ENCODE measurements at places on chromosomes 3 and 15.

GRCh38 chr3:17850448-17850847 lies 108.0 kb upstream of the TBC1D5 start:
- no peak for DNase-seq

DNA sequence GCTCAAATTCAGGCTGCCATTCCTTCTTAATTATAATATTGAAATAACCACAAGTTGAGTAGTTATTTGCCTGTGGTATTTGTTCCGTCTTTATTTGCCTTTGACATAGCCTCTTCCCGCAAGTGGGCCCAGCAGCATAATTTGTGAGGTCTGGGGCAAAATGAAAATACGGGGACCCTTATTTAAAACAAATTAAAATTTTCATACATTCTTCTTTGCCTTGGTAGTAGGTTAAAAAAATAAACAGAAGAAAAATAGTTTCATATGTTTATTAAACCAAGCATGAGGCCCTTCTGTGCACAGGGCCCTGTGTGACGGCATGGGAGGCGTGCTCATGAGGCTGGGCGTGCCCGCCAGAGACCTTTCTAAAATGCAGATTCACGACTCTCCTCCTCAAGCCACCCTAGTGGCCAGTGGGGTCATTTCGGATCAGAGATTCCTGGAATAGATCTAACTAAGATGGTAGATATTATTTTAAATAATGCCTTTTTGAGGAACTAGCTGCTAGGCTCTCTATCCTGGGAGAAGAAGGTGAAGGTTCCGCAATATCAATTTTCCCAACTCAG lies 35.4 kb downstream of the MASP1 start:
- DNase-seq = no peak

DNA sequence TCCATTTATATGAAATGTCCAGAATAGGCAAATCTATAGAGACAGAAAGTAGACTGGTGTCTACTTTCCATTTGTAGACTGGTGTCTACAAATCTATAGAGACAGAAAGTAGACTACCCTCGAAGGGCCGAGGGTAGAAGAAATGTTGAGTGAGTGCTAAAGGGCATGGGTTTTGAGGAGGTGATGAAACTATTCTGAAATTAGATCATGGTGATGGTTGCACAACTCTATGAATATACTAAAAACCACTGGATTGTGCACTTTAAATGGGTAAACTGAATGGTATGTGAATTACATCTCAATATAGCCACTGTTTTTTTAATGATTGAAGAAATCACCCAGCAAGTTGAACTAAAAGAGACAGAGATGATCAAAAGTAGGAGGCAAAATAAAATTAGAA lies 27.9 kb downstream of the TP53BP1 start:
- no peak for DNase-seq

DNA sequence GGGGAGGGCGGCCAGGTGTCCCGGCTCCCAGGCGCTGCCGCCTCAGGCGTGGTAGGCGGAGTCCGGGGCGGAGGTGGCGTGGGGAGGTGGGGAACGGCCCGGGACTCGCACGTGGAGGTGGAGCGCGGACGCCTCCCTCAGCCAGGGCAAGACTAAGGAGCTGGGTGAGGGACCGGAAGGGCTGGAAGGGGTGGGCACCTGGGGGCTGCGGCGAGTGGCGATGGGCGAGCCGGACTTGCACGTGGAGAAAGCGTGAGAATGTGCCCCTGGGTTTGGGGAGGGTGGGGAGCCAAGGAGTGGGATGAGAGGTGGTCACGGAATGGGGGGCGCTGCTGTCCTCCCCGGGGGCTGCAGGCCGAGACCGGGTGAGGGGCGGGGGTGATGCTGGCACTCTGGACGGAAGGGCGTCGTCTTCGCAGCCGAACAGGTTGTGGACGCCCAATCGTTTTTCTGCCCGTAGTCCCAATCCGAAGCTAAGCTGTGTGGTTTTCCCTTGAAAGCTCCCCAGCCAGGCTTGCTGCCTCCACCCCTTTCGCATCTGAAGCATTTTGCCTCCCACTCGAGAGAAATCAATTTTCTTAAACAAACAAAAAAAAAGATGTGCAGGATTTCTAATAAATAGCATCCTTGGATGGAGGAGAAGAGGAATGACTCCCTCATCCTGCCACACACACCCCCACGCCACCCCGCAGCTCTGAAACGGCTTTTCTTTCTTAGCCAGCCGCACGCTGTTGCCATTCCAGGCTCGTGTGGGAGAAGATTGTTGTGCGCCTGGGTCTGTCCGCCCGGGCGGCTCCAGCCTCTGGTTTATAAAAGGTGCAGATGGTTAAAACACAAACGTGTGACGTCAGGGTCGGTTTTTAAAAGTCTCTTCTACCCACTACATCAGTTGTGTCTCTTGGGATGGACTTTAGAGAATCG lies 62.5 kb upstream of the ANKRD28 start:
- DNase-seq = peak; percentile 62

DNA sequence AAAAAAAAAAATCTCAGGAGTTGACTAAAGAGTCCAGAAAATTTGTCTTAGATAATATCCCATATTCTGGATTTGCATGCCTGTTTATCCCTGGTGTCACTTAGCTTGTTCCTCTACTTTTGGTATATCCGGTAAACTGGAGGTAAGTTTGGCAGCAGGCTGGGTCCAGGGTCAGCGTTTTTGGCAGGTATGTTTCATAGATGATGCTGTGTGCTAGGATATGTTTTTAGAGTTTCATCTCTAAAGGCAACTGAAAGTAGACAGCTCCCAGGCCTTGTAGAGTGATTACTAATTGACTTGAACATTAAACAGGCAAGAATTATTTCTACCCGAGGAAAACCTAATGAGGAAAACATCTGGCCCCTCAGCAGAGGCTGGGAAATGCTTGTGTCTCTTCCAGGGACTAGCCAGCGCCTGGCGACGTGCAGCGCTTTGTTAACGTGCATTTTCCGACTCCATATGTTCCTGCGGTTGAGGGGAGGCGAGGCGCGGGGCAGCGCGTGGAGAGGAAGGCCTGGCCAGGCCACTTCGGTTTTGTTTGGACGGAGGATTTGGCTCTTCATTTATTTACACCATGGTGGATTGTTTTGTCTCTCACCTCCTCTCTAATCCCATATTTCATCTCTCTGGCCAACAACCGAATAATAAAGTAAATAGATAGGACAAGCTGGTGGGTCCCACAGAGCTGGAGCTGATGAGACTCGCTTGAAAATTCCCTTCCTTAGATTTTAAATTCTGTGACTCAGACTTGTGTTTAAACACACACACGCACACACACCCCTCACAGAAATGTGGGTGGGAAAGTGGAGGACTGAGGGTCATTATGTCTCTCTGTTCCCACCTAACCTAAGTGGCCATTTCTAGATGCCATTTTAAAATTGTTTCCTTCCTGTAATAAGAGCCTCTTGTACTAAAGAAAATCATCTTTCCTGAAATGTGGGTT lies 65.3 kb downstream of the ASB7 start:
- no peak for DNase-seq

Data from NCI-H1694 treated with DMSO at 0.1 percent for 48 hours (cell line).